T-helper 17 cell (primary cell): ENCODE measurements at places on chromosomes 13 and 19.

GRCh38 chr19:11570039-11570462, 7.4 kb downstream of the ACP5 start:
- DNase-seq, result no peak

DNA sequence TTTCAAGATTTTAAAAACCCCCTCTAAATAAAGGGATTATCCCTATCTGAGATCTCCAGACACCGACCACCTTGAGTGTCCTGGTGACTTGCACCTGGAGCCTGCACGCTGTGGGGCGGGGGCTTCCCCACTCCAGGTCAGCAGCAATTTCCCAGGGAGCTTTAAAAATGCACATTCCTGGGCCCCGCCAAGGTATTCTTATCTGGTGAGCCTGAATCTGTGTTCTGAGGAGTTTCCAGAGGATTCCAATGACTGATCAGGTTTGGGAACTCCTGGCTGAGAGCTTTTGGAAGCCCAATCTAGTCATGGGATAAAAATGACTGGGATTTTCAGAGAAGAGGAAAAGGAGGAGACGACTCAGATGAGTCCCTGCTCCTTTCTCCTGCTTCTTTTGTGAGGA, 66.1 kb downstream of the FGF9 start:
- no peak for DNase-seq

- no peak for DNase-seq
Measured at GRCh38 chr13:80123945-80124344, 217.0 kb downstream of the SPRY2 start.

GRCh38 chr19:1744822-1745563, 8.3 kb upstream of the ONECUT3 start:
- DNase-seq, result no peak

- DNase-seq, result no peak
Measured at GRCh38 chr19:45137179-45137761, 23.5 kb downstream of the NKPD1 start.

DNA sequence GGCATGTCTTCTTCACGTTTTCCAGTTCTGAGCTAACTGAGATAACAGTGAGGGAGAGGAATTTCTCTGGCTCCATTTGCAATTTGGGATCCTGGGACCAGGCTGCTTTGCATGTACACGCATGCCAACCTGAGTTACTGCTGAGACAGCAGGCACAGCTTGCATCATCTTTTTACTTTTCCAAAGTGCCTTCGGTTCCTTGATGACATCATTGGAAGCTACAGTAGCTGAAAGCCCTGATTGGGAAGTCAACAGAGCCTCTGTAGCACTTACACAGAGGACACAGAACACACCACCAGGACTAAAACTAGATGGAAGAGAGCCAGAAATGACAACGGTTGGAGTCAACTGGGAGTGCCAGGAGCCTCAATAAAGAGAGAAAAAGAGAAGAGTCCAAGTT, 399.1 kb upstream of the GPC6 start:
- no peak for DNase-seq

DNA sequence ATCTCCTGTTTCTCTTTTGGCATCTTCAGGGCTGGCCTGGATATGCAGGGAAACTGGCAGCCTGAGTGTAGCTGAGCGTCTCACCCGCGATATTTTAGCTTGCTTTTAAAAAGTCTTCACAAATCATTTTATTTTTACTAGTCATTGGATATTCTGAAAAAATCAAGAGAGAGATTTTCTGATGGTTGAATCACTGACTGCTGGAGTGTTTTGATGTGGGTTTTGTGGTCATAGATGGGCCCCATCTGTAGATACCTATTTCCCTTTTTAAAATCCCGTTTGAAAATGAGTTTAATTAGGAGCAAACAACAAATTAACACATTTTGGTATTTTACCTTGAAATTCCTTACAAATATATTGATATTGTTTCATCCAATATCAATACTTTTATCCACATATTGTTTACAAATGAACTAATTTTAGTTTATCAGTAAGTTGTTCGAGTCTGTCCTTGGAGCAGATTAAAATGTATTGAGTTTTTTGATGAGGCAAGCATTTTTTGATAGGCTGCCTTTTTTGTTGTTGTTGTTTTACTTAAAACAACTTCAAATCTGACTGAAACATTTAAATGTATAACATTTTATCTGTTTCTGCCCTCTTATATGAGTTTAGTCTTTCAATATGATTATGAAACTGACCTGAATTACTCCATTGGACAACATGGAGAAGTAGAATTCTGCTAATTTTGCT, 21.5 kb upstream of the OXGR1 start:
- DNase-seq, result no peak

DNA sequence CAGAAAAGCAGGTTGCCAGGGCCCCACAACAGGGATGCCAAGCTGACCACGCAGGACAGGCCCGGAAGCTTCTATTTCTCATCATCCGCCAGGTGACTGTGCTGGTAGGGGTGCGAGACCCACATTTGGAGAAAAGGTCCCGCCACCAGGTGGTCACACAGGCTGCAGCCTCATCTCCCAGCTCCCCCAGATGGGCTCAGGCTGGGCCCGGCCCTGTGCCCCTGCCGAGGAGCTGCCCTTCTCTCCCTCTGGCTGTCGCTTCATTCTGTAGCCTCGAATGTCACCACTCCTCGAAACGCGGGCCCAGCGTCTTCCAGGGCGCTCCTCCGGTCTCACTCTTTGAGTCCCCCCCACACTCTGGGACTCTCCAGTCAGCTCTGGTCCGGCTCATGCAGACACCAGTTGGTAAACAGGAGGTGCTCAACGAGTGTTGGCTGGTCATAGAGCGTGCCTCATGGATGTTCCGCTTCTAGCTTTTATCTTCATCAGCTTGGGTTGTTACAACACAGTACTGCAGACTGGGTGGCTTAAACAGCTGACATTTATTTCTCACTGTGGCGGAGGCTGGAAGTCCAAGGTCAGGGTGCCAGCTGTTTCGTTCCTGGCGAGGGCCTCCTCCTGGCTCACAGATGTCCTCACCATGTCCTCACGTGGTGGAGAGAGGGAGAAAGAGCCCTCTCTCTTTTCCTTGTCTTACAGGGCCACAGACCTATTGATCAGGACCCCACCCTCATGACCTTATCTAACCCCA, 87.1 kb downstream of the TEX29 start:
- no peak for DNase-seq

DNA sequence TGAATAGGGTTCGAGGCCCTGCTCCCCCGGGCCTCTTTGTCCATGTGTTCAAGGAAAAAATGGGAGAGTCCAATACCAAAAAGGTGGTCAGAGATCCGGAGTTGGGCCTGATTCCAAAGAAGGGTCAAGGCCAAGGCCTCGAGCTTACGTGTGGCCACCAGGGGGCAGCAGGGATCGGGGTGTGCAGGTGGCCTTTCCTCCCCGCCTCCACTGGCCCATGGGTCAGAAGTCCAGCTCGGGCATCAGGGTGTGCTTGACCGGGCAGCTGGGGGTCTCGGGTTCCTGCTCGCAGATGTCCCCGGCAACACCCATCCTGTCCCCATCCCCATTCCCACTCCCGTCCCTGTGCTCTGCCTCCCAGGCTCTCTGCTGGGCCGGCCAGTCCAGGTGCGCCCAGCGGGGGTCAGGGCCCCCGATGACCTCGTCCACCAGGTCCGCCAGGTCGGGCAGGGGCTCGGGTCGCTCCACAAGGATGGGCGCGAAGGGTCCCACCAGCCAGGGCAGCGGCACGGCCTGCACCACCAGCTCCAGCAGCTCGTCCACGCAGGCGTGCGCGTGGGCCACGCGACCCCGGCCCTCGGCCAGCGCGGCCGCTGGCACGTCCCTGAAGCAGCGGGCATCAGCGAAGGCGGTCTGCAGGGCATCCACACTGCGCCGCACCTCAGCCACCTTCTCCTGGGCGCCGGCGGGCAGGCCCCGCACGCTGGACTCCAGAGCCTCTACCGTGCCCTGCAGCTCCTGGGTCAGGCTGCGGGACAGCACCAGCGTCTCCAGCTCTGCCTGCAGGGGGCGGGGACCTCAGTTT, 5.2 kb upstream of the PLIN4 start:
- no peak for DNase-seq

DNA sequence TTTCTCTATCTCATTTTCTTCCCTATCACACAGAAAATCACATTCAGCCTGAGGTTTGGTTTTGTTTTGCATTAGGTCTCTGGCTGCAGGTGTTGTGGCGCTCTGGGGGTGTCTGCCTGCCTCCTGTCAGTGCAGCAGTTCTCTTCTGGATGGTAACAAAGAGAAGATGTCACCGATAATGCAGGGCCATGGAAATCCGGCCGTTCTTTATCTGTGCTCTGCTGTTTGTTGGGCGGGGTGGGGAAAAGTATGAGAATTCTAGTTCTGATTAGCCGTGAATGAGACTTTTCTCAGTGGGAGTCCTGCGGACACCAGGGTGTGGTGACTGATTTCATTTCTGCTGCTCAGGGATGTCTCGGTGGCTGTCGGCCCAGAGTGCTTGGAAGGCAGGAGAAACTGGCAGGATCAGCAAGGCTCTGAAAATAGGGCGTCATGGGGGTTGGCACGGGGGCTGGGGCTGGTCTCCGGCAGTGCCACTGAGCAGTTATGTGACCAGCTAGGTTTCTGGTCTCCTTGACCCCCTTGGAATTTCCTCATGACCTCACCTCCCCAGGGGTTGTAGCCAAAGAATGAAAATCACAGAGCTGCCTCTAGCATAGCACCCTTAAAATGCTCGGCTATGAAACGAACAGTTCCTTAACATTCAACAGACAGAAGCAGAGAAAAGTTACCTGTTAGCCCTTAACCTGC, 5.0 kb downstream of the RNF113B start:
- no peak for DNase-seq

GRCh38 chr19:9797871-9798270, 21.0 kb downstream of the FBXL12 start:
- DNase-seq, result no peak

- no peak for DNase-seq
Measured at GRCh38 chr13:43544011-43544410, 242.8 kb downstream of the ENOX1 start.

GRCh38 chr19:6797646-6798045, 25.1 kb downstream of the VAV1 start:
- DNase-seq, result no peak
